ENCODE measurements at places on chromosomes 3 and 15. TPM values are rescaled to one million over a fixed set of nuclear protein-coding genes. Genes with fewer than 3 reads are reported as not detected.

The SEMA4B gene
- total RNA-seq: 18.1 TPM

The CCR4 gene
- total RNA-seq: not detected

The SLC2A2 gene
- total RNA-seq: not detected

The KBTBD12 gene
- total RNA-seq: not detected

The ALS2CL gene
- 1.2 TPM for total RNA-seq

The EEFSEC gene
- 11.1 TPM for total RNA-seq
